ENCODE measurements at places on chromosomes 13 and 19.

- DNase-seq: peak; percentile 66
Measured at GRCh38 chr13:30112602-30113435, 194.5 kb downstream of the KATNAL1 start.

DNA sequence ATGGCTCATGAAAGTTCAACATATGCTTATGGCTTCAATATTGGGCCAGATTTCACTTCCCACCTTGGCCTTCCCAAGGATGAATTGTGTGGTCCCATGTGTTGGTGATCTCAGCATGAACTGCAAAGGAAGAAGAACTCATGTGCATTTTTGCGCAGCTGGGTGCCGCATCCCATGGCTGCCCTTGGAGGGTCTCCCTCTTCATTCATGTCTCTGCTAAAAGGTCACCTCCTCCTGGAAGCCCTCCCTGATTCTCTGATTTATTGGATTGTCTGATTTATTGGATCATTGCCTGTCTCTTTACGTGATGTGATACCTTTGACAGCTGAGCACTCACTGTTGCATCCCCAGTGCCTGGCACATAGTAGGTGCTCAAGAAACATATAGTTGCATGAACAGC, 1.7 kb upstream of the CYP4F8 start:
- DNase-seq: no peak

- no peak for DNase-seq
Measured at GRCh38 chr13:109833940-109834339, 47.6 kb upstream of the IRS2 start.

DNA sequence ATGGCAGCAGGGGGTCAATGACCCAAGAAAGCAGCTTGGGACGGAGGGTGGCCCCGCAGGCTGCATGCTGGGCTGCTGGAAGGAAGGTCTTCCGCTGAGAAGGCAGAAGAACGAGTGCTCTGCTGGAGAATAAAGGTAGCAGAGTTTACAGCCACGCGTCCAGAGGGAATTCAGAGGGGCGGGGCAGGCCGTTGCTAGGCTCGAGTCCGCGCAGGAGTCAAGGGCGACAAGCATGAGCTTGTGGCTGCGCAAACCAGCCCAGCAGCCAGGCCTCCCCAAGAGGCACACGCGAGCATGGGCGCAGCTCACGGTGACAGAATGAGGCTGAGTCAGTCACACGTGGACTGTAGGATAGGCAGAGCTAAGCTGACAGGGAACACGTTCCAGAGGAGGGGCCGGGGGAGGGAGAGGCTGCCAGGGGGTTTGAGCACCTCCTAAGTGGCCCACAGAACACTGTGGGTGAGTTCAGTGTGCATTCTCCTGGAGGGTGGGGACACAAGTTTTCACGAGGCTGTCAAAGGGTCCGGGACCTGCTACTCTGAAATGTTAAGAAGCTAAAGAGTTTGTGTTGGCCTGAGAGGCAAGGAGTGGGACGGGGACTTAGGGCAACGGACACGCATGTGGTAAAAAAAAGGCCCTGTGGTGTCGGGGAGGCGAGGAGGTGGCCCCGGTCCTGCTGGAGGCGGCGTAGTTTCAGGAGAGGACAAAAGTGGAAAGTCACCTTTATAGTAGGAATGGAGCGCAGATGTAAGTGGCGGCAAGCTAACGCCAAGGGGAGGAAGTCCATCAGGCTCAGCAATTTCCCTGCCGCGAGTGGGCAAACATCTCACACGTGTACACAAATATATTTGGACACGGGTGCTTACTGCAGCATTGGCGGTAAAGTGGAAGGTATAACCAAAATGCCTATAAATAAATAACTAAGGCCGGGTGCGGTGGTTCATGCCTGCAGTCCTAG, 17.7 kb downstream of the RFX2 start:
- no peak for DNase-seq

- DNase-seq: no peak
Measured at GRCh38 chr19:15293781-15294491, 38.4 kb downstream of the BRD4 start.

GRCh38 chr13:110115591-110115990, 191.4 kb downstream of the COL4A1 start:
- no peak for DNase-seq

- DNase-seq: no peak
Measured at GRCh38 chr19:50912727-50913716, 1.8 kb upstream of the KLK4 start.

DNA sequence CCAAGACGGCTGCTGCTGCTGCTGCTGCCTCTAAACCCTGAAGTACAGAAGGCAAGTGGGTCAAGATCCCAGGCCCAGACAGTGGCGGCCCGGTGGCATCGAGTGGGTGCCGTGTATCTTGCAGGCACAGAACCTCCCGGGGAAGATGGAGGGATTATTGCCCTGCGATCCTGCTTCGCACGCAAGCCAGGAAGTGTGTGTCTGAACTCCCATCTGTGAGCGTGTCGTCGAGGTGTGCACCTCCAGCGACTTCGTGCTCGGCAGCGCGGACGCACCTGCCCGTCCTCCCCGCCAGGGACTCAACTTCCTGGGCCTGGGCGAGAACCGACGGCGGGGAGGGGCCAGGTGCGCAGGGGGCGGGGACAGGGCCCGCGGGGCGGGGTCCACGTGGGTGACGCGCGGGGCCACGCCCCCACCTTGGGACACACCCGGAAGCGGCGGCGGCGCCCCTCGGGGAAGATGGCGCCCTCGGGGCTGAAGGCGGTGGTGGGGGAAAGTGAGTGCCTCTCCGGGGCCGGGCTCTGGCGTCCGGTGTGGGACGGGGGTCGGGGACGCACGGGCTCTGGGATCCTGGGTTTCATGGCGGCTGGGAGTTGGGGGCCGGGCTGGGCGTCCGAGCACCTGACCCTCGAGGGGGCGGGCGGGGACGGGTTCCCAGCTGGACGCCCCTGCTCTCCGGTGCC, at the start of gene STXBP2:
Gene STXBP2, plus strand, starts transcription at position 420 of the 683 bp plus-strand sequence. Its CDS starts 40 bp downstream, at position 460.
- peak; percentile 92 for DNase-seq

DNA sequence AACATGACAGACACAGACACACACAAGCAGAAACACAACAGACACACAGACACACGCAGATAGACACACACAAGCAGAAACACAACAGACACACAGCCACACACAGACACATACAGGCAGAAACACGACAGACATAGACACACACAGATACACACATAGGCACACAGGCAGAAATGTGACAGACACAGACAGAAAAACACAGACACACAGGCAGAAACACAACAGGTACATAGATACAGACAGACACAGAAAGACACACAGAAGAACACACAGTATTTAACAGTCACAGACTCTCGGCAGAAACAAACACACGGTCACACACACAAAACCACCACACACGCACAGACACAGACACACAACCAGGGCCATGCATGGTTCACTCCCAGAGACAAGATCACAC, 905 bp downstream of the TBXA2R start:
- DNase-seq: no peak

DNA sequence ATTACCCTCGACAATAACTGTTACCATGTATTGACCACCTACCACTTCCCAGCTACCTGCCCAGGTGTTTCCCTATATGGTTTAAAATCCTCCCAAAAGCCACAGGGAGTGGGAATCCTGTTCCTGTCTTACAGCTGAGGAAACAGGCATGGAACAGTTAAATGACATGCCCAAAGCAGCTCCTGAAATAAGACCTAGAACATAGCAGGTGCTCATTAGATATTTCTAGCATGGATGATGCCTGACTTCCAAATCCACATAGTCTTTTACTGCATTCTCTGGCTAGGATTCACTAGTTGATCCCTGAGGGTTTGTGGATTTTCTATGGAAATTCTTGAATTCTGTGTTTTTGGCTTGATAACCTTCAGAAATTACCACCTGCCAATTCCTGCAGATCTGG, 13.0 kb downstream of the KCNN4 start:
- no peak for DNase-seq

- DNase-seq: no peak
Measured at GRCh38 chr19:45340899-45341453, 426 bp downstream of the KLC3 start.

- DNase-seq: no peak
Measured at GRCh38 chr19:51131780-51132680, 7.3 kb downstream of the SIGLEC9 start.

DNA sequence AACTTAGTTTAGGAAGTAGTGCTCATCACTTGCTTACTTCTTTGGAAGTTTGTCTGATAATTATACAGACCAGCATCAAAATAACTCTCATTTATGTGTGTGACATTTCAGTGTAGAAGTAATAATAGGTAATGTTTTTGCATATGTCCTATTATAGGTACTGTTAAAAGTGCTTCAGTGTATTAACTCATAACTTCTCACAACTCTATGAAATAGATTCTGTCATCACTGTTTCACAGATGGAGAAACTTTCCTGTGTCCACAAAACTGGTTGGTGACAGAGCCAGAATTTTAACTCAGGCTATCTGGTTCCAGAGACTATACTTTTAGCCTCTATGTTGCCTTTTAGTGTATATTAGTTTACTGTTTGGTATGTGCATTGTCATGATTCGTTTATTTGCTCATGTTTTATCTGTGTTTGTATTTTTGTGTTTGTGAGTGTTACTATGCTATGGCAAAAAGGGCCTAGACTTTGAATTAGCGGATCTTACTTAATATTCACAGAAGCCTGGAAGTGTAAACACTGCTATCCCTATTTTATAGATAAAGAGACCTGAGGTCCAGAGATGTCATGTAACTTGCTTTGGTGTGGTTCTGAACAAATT, 12.7 kb downstream of the LPAR6 start:
- DNase-seq: no peak

- DNase-seq: no peak
Measured at GRCh38 chr13:111359237-111359915, 38.9 kb downstream of the TEX29 start.

GRCh38 chr13:77014906-77015685, 11.9 kb downstream of the FBXL3 start:
- DNase-seq: no peak

Data from T-helper 17 cell (primary cell).